Left hindlimb (tissue), 1 donor: ENCODE measurements at places on chromosomes 16 and 17.

- DNase-seq: no peak
Measured at GRCh38 chr17:3972931-3973330, 8.7 kb upstream of the ATP2A3 start.

DNA sequence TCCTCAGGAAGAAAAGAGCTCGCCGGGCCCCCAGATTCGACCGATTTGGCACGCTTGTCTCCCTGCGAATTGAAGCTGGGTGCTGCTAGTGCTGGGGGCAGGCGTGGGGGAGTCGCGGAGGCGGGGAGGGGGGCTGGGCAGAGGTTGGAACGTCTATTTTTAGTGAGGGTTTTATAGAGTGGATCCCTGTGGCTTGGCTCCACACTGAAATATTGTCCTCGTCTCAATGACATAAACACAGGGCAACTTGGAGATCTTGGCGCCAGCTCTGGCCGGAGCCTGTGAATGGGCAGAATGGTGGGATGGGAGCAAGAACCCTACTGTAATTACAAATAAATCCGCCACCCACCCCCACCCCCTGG lies 15.7 kb upstream of the NOG start:
- peak; percentile 56 for DNase-seq

GRCh38 chr17:21283482-21284318 lies 811 bp upstream of the MAP2K3 start:
- DNase-seq: no peak

DNA sequence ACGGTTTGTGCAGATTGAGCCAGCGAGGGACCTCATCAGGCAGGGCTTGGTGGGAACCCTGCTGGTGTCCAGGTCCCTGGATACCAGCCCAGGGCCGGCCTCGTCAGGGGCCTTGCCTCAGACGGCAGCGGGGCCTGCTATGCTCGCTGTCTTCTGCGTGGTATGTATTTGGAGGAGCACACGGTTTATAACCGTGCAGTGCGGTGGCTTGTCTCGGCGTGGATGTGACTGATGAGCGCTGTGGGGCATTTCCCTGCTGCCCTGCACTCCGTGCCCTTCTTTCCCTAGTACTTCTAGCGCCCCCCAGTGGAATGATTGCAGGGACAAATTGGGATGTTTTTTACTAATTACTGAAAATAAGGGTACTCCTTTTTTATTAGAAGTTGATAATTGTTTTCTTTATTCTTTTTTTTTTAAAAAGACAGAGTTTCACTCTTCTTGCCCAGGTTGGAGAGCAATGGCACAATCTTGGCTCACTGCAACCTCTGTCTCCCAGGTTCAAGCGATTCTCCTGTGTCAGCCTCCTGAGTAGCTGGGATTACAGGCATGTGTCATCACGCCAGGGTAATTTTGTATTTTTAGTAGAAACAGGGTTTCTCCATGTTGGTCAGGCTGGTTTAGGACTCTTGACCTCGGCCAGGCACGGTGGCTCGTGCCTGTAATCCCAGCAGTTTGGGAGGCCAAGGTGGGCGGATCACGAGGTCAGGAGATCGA lies 15.3 kb downstream of the TBCD start:
- DNase-seq: no peak

DNA sequence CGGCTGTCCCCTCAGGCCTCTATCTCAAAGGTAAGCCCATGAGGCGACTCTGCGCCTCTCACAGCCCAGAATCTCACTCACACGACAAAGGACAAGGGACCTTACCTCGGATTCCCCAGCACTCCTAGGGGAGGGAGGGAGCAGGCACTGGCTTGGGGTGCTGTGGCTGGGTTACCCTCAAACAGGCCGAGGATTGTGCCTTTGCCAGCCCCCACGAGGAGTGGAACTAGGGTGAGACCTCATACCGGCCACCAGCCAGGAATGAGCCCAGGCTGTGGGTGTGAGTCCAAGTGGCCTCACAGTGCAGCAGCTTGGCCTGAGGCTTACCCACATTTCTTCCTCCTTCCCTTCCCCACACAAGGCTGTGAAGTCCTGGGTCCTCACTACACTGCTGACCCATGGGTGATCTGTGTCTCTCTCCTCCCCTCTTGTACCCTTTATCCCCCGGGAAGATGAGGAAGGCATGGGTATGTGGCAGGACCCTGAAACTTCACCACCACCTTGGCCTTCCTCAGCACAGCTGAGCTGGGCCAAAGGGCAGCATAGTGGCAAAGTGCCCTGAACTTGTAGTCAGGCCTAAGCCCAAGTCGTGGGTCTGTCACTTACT lies 5.9 kb downstream of the PROCA1 start:
- DNase-seq: no peak

DNA sequence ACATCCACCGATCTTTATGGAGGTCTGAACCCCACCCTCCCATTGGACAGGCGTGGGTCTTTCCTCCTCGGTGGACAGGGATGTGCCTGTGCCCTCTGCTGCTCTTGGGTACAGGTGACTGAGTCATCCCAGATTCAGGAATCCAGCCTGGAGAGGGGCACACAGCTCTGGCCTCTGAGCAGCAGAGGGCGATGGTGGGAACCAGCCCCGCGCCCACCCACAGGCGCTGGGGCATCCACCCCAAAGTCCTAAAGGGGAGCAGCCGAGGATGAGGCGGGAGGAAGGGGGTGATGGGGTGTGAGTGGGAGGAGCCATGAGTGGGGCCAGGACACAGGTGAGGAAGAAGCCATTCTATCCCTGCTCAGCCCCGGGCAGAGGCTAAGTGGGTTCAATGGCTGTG lies 35.0 kb downstream of the ENGASE start:
- no peak for DNase-seq

- no peak for DNase-seq
Measured at GRCh38 chr16:22264786-22265185, 32.4 kb upstream of the POLR3E start.

DNA sequence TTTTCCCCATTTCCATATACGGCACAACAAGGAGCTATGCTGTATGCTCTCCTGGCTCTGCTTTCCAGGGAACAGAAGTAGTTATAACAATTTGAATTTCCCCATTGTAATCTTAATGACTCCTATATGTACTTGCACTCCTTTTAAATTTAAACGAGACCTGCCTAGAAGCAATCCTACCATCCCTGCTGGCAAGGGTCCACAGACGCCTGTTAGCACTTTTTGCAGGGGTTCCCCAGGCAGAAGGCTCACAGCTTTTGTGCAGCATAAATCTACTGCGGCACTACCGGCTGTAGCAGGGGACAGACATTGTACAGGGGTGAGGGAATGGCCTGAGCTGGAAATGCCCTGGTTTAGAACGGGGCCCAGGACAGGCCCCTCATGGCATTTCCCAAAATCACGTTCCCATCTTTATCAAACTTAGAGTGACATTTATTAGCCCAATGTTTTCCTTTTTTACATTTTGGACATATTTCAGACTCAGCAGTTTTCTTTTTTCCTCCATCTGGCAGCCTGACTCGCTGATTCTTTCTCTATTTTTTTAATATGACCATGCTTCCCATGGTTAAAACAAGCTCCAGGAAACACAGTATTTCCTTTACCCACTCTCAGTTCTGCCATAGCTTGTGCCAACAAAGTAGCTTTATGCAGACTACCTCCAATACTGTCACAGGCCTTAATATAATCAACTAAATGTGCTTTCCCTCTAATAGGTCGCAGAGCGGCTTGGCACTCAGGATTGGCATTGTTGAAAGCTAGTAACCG lies 35.4 kb upstream of the USP22 start:
- no peak for DNase-seq
